ENCODE measurements at places on chromosomes 11 and 22.

DNA sequence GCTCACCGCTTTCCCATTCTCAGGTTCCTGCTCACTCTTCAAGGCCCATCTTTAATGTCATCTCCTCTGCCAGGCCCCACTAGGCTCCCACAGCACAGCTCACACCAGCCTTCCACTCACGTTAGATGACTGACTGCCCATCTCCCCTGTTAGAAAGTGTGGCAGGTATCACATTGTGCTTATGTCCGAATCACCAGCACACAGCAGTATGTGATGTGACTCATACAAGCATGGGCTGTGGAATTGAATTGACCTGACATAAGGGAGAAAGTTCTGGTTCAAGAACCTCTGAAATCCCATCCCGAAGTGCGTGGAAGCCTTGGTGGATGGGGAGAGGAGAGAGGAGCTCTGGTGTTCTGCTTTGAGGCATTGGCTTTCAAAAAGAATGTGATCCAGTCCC, 6.5 kb downstream of the VSTM5 start:
- DNase-seq: no peak

DNA sequence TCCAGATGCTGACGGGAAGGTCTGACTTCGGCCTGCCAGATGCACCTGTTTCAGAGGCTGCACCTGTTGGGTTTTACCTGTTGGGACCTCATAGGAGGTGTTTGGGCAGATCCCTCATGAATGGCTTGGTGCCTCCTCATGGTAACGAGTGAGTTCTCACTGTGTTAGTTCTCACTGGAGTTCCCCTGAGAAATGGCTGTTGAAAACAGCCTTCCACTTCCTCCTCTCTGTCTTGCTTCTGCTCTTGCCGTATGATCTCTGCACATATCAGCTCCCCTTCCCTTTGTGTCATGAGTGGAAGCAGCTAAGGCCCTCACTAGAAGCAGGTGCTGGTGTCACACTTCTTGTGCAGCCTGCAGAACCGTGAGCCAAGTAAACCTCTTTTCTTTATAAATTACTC, 207.6 kb upstream of the SEZ6L start:
- DNase-seq: no peak

DNA sequence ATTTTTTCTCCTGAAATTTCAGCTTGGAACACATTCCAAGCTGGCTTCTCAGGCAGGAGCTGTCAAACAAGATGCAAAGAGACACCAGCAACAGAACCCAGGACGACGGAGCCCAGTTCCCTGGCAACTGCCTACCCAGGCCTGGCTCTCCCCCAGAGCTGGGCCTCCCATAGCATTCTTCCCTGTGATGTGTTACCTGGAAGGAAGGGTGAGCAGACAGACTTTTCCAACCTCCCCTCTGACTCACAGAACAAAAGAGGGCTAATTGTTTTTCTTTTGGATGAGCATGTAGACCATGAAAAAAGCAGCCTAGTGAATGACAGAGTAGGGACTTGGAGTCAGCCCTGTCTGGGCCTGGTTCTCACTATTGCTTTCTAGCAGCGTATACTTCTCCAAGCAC, 55.3 kb upstream of the BMAL1 start:
- no peak for DNase-seq

- no peak for DNase-seq
Measured at GRCh38 chr11:45078236-45079074, 68.0 kb upstream of the PRDM11 start.

DNA sequence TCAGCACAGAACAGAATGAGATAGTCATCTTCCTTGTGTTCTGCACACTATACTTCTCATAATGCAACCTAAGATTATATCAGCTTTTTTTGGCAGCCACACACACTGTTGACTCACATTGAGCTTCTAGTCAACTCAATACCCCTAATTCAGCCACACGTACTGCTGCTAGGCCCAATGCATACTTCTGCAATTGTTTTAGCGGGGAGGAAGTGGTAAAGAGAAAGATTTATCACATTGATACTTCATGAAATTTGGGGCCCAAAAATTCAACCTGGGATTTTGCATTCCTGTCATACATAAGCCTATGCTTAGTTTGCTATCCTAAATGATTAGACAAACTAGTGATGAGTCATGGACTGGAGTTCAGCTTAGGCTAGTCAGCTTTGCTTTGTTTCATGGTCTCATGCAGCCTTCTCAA, 8.6 kb upstream of the UPB1 start:
- no peak for DNase-seq

GRCh38 chr11:75717608-75718418, at the start of gene MOGAT2:
MOGAT2 (plus strand) TSS chr11:75717838; CDS start chr11:75717889, 51 bp downstream.
- no peak for DNase-seq

GRCh38 chr11:57481915-57482781, 21.8 kb downstream of the RTN4RL2 start:
- DNase-seq: no peak

DNA sequence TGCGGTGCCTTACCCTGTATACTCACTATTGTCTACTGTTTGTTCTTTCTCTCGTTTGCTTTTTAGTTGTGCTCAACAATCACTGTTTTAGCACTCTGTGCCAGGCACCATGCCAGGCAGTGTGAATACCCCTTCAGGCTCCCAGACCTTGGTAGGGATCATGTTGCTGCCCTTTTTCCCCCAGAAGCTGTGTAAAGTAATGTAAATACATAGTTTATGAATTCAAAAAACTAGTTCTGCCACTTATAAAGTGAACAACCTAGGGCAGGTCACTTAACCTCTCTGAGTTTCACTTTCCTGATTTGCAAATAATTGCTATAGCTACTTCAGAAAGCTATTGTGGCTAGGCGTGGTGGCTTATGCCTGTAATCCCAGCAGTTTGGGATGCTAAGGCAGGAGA, 81.0 kb upstream of the CTSC start:
- DNase-seq: no peak

DNA sequence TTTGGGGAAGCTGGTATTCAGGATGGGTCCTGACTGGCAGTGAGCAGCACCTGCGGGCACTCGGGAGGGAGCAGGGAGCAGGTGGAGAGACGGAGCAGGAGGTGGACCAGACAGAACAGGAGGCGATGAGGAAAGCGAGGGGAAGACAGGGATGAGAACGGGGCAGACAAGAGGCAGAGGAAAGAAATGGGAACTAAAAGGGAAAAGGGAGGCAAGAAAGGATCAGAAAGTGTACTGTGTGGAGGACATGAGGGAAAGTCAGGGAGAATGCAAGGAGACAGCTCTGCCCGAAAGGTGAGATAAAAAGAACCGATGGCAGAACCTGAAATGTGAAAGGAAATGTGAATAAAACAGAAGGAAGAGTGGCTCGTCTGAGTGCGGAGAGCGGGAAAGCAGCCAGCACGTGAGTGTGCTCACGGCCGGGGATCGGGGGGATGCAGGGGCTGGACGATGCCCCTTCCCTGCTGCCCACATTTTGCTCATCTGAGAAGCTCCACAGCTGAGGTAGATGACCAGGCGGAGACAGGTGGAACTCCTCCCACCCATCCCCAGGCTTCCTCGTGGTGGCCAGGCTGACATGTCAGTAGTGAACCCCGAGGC, 494.4 kb upstream of the B3GAT1 start:
- no peak for DNase-seq

DNA sequence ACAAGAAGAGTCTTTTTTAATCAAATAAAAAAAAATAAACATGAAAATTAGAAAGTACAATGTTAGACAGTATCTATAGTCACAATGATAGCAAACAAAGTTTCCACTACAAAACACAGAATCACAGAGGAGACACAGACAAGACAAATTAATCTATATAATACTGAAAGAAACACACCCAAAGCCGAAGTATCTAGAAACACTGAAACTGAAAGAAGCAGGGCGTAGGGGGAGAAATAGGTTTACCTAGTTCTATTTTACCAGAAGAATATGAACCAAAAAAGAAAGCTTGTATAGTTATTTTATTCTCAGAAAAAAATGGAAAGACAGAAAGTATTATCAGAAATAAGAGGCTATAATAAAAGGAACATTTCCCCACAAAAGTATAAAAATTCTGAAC, 27.1 kb upstream of the NUP50 start:
- DNase-seq: no peak

DNA sequence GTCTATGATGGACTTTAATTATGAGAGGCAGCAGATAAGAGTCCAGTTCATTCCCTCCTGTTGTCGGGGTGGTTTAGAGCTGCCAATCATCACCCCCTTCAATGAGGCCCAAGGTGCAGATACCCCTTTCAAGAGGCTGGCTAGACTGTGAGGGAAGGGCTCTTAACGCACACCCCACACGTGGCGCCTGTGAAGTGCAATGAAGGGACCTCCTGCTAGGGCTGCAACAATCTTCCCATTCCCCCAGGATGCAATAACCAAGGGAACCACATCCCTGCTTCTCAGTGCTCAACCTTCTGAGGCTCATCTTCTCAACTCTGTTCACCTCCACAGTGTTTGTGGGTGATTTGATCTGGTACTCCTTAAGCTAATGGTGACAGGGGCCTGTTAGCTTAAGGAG, 19.0 kb downstream of the TENM4 start:
- no peak for DNase-seq

- no peak for DNase-seq
Measured at GRCh38 chr11:29324328-29324727, 692.5 kb downstream of the KCNA4 start.

DNA sequence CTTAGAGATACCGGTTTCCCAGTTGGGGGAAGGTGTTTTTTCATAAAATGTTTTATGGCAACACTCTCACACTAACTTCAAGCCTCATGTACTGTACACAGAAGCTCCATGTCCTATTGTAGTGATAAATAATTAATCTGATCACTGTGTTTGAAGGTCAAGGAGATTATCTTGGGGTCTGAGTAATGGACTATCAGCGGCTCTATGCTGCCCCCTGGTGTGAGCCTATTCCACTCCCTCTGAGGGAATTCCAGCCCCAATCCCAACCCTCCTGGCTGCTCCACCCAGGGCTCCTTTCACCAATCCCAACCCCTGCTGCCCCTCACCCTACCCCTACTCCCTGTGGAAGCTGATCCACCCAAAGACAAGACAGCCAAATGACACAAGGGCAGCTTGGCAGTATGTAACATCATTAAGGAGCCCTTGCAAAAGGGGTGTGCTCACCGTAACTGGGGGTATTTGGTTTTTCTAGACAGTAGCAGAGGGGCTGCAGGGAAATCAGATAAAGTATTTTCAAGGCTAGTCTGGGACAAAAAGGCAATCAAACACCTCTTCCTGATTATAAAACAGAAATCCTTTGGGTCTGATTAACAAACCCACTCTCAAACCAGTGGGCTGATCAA, 22.3 kb downstream of the HPS4 start:
- peak; percentile 28 for DNase-seq

GRCh38 chr11:44258190-44258489, 51.8 kb downstream of the ALX4 start:
- no peak for DNase-seq

DNA sequence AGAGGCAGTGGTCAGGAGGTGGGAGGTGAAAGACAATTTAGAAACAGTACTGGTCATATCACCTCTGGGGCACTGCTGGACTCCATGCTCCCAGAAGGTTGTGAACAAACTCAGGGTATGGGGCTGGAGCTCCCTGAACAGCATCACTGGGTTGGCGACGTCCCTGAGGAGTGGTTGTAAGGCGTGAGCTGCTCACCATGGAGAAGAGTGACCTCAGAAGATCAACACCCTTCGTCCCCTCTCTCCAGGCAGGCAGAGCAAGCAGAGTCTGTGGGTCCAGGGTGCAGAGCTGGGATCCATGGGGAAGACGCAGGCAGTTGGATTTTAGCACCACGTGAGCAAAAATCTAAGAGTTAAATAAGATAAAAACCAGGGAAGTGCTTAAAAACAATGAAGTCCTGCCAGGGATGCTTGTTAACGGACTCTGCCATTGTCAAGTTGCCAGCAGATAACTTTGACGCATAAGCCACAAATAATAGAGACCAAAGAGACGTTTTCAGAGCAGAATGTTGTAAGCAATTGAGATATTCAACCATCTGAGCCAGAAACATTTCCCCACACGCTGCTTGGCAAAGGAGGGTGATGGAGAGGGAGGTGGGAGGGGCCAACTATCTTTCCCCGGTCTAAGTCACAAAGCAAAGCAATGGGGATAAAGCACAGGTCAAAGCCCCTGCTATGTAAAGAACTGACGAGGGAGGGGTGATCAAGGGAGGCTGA, 13.6 kb downstream of the PNPLA5 start:
- no peak for DNase-seq

GRCh38 chr22:16776080-16776479, 49.1 kb downstream of the XKR3 start:
- DNase-seq: no peak

- DNase-seq: no peak
Measured at GRCh38 chr11:39365809-39366436, 2093.5 kb downstream of the LRRC4C start.

- no peak for DNase-seq
Measured at GRCh38 chr22:28448625-28449024, 231.0 kb downstream of the TTC28 start.

DNA sequence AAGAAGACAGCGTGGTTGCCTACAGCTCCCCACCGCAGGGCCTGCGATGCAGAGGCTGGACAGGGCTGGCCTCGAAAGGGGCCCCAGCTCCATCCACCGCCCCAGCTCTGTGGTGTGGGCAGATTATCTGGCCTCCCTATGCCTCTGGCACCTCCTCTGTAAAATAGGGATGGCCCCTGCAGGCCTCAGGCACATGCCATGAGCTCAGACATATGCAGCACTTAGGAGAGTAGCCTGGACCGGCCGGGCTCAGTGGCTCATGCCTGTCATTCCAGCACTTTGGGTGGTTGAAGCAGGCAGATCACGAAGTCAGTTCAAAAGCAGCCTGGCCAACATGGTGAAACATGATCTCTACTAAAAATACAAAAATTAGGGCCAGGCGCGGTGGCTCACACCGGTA, 7.4 kb downstream of the APOBEC3D start:
- no peak for DNase-seq

GRCh38 chr11:2462986-2463765, 18.4 kb downstream of the KCNQ1 start:
- DNase-seq: no peak

DNA sequence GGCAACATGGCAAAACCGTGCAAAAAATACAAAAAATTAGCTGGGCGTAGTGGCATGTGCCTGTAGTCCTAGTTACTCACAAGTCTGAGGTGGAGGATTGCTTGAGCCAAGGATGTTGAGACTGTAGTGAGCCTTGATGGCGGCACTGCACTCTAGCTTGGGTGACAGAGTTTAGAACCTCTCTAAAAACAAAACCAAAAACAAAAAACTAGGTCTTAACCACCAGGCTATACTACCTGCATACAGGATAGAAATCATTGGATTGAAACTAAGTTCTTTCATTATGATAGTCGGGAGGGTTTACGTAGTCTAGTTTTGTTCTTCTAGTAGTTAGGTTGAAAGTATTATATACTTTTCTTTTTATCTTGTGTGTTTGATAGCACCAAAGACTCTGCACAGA, 5.8 kb downstream of the RNF214 start:
- no peak for DNase-seq
